Fibroblast of skin of right quadriceps (primary cell): ENCODE measurements at places on chromosomes 12 and 14.

GRCh38 chr12:25655702-25656101 lies 102.6 kb upstream of the LMNTD1 start:
- no peak for DNase-seq

- no peak for DNase-seq
Measured at GRCh38 chr12:80178846-80179245, 79.5 kb downstream of the OTOGL start.

DNA sequence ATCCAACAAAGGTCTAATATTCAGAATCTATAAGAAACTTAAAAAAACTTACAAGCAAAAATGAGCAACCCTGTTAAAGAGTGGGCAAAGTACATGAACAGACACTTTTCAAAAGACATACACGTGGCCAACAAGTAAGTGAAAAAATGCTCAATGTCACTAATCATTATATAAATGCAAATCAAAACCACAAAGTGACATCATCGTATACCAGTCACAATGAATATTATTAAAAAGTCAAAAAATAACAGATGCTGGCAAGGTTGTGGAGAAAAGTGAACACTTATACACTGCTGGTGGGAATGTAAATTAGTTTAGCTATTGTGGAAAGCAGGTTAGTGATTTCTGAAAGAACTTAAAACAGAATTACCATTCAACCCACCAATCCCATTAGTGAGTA lies 199.1 kb downstream of the SNAPC1 start:
- no peak for DNase-seq

- peak; percentile 33 for DNase-seq
Measured at GRCh38 chr14:83860631-83861155, 1669.3 kb upstream of the FLRT2 start.

- no peak for DNase-seq
Measured at GRCh38 chr12:92771001-92771400, 68.2 kb downstream of the PLEKHG7 start.

DNA sequence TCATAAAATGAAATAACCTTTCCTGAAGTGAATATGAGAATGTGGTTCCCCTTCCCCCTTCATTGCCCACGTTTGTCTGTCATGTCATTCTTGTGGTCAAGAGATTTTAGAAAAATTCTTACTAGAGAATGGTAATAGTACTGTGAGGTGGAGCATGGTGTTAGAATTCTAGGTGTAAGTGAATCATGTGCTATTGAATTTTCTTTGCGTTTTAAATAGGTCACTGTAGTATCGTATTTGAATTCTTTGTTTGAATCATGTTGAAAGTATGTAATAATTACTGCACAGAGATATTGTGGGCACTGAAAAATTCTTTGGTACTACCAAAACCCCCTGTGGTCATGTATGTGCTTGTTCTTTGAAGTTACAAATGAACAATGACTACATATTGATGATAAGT lies 49.9 kb downstream of the FUT8 start:
- peak; percentile 88 for DNase-seq

GRCh38 chr12:56299308-56299852 lies 750 bp downstream of the CS start:
- DNase-seq, result peak; percentile 11

DNA sequence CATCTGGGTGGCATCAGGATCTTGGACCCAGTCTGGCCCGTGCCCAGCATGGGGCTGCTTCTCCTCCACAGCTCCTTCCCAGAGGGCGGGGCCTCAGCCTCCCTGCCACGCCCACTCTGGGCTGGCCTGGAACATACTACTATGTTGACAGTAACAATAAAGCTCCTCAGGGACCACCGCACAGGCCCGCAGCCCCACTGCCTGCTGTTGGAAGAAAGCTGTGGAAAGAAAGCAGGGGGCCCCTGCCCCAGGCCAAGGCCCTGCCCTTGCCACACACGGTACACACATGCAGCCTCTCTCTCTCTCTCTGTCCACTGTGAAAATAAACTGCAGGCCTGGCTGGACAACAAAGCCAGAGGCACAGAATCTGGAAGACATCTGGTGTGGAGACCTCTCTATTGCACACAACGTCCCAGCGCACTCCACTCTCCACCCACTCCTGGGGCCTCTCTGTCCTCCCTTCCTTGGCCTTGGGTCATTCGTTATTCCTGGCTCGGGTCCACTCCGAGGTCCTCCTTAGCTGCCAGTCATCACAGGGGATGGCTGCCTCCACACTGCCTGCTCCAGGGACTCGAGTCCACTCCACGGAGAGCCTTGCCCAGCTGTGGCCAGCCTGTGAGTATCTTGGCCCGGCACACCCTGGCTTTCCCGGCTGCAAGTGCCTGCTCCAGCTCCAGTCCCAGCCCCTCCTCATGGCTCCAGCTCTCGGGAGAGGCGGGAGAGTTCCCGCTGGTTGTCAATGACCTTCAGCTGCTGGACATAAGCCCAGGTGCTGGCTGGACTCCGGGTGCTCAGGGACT lies 11.8 kb upstream of the ENDOU start:
- DNase-seq, result peak; percentile 27

DNA sequence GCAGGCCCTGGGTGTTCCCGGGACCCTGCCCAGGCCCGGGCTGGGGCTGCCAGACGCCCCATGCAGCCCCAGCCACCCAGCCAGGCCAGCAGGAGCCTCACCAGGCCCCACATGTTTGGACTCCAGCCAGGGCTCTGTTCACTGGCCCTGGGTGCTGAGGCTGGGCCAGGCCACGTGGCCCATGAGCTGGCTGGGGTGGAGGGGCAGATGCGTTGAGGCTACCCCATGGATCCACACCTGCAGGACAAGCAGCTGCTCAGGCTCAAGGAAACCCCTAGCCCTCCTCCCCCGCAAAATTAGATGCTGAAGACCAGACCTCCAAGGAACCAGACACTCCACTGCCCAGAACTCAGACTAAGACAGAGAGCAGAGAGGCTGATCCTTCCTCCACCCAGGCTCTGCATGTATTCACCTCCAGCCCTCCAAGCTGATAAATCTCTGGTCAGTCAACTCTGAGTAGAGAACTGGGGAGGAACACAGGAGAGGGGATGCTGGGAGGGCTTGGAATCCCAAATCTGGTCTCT lies 1.6 kb downstream of the CDH24 start:
- no peak for DNase-seq

DNA sequence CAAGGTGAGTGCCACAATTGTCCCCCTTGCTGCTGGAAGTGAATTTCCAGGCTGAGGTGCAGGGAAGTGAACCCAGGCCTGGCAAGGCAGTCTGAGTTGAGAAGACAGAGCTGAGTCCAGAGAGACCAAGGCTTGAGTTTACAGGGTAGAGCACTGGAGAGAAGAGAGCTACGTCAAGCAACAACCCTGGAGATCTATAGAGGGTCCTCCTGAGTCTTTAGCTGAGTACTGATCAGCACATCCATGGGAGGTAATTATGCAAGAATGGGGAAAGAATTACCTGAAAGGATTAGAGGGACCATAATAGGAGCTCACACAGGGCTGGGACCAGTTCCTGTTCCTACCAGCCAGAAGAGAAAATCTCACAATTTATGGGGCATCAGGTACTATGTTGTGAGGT lies 190.7 kb downstream of the NEDD1 start:
- no peak for DNase-seq

GRCh38 chr12:7872566-7873319 lies at the start of gene SLC2A14:
TSS of gene SLC2A14 (minus strand) at chr12:7872915. CDS start at chr12:7869880, 3,035 bp downstream.
- DNase-seq, result no peak

GRCh38 chr12:1126091-1126490 lies 135.1 kb downstream of the ERC1 start:
- DNase-seq, result no peak
